Stimulated activated CD8-positive, alpha-beta memory T cell treated with anti-CD3 and anti-CD28 coated beads, Interleukin-4, amount 100 ng/mL, for 1 hour (primary cell): ENCODE measurements at places on chromosomes 2 and 18.

GRCh38 chr2:99420031-99420430, 69.8 kb downstream of the REV1 start:
- DNase-seq: no peak

DNA sequence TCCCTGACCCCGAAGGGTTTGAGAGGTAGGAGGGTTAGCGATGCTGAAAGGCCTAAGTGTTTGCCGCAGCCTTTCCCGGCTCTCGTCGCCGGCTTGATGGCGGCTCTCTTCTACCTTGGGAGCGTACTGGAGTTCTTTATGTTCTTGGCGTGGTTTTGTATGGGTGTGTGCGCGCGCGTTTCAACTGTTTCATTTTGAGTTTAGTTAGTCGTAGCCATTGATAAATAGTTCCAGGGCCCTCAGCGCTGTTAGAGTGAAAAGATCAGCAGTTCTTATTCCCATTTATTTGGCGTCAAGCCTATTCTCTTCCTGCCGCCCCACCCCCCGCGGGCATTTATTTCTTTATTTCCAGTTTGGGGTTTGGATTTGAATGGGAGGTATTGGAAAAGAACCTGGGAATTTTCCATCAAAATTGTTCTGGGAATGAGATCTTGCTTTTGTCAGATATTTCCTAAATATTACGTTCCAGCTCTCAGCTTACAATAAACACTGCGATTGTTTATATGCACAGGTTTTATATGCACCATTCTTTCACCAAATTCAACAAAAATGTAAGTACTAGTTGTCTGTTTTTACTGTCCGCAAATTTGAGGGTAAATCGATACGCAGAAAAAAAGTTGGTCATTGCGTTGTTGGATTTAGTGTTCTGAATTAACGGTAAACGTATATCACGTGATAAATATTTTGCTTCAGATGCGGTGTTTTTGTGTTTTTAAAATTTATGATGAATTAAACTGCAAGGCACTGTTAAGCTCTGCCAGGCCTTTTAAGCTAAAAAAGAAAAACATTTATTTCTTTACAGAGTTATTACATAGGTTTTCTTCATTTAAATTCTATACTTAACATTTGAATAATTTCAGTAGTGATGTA, 954 bp downstream of the CCNT2 start:
- peak; percentile 6 for DNase-seq

DNA sequence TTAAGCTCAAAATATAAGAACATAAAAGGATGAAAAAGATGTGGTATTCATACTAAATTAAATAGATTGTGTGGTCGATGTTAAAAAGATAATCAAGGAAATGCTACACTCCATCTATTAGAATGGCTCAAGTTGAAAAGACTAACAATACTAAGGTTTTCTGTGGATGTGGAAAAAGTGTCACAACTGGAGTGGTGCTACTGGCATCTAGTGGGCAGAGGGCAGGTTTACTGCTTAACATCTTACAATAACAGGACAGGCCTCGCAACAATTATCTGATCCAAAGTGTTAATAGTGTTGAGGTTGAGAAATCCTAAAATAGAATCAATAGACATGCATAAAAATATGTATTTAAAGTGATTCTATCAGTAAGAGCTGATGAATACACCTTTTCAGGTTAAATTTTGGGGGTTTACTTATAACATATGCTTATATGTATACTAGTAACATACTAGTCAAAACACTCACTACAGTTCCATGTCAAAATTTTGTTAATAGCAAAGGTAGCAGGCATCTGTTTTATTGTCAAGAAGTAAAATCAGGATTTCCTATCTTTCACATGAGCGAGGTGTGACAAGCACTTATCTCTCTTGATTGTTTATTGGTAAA, 91.5 kb upstream of the TMEFF2 start:
- no peak for DNase-seq

GRCh38 chr2:36379710-36380448, 24.3 kb downstream of the CRIM1 start:
- DNase-seq: no peak

GRCh38 chr18:65659312-65659711, 91.5 kb upstream of the CDH7 start:
- no peak for DNase-seq

- DNase-seq: no peak
Measured at GRCh38 chr18:61129001-61129400, 204.2 kb upstream of the CDH20 start.

- DNase-seq: no peak
Measured at GRCh38 chr2:127535422-127535901, at the start of gene MYO7B. TSS of gene MYO7B (plus strand) at chr2:127535683. CDS start at chr2:127559723, 24,040 bp downstream.

DNA sequence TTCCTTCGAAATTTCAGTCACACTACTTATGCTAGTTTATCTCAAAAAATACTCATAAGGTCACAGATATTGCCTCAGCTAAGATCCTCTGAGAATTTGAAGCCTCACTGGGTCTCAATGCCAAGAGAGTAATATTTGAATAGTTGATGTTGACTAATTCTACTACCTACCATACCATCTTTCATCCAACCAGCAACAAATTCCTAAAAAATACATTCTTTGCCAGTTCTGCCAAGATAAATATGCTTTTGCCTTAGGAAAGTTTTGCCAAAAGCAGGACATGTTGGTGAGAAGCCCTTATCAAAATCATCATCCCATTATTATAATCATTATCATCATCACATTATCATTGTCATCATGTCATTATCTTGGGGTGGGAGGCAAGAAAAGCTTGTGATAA, 544.6 kb upstream of the ZEB2 start:
- DNase-seq: no peak
